BJ (cell line): ENCODE measurements at places on chromosomes 16 and 17.
A peak's percentile ranks its signal among the peaks of the same experiment; 100 is the strongest.

DNA sequence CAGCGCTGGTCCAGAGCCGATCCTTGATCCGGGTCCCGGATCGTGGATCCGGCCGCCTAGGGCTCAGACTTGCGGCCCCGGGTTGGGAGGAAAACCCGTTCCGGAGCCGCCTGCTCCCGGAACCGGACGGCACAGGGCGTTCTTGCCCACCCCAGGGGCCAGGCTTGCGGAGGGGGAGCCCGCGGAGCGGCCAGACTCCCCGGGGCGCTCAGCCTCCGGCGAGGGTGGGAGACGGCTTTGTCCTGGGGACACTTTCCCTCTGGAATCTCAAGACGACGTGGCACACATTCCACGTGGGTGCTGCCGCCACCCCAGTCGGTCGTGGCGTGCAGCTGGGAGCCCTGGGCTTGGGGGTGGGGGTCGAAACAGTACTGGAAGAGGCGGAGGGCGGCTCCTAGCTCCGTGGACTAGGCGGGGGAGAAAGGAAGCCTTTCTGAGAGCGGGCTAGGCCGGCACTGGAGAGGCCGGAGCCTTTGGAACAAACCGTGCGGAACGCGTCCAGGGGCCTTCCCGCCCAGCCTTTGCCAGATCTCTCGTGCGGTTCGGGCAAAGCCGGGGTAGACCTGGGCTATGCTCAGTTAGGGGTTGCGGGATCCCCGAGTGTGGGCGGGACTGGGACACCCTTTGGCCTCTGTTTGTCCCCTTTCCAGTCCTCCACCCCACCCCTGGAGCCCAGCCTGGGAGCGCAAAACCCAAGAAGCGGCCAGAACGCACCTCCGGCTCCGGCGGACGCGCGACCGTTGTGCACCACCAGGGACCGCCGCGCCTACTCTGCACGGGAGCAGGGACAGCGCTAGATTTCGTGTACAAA, 26.5 kb downstream of the SREBF1 start:
- DNase-seq, result no peak

DNA sequence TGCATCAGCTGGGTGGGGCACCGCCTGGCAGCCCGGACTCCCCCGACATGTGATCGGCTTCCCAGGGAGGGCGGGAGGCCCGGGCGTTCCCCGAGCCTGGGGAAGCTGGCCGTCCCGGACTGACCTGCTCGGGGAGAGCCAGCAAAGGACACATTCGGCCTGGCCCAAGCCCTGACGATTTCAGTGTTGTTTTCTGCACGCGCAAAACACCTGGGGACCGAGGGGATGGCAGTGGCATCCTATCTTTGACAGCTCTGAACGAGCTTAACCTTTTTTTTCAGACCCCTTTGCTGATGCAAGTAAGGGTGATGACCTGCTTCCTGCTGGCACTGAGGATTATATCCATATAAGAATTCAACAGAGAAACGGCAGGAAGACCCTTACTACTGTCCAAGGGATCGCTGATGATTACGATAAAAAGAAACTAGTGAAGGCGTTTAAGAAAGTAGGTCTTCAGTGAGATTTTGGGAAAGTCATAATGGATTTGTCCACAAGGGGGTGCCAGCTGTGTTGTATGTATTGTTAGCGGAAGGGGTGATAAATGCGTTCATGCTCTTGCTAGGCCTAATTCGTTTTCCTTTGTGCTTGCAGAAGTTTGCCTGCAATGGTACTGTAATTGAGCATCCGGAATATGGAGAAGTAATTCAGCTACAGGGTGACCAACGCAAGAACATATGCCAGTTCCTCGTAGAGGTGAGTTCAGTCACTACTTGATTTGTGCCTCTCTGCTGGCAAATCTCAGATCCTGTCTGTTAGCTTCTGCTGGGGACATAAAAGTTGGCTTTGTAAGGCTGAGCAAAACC, 1.0 kb downstream of the EIF1 start:
- DNase-seq, result no peak

DNA sequence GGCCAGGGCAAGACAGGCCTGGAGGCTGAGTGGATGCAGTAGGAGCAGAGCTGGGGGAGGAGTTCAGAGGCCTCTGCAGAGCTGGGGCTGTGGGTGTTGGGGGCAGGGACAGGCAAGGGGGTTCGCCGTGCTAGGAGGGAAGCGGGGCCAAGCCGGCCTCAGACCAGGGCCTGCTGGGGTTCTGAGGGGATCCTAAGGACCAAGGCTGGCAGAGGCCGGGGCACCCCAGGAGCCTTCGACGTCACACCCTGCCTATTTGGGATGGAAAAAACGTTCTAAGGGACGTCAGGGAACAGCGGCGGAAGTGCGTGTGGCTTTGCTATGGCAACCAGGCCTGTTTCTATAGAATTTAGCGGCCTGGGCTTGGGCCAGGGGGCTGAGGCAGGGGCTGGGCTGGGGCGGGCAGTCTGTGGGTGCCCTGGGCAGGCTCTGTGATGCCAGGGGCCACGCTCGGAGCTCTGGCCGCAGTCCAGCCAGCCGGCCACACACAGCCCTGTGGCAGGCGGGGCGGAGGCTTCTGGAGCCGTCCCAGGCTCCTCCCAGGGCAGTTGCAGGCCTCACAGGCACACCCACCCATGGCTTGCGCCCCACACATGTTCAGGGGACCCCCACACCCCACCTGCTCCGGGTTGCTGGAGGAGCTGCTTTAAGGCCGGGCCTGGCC, 3.7 kb downstream of the TRAF7 start:
- no peak for DNase-seq

GRCh38 chr17:48445248-48445620, 15.2 kb upstream of the SKAP1 start:
- no peak for DNase-seq

DNA sequence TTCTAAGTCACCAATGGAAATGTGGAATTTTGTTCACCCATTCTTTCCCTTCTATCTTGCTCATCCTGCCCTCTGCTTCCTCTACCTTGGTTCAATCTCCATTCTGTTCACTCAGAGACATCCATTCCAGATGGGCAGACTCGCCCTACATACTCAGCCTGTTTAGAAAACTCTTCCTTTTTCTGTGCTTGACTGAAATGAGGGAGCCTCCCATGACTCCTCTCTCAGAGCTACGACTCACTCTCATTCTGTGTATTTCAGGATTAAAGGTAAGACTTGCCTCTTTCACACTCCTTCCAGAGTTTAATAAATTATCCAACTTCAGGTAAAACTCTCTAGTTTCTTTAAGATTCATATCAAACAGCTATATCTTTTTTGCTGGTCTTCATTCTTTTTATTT, 182.8 kb downstream of the HS3ST3A1 start:
- no peak for DNase-seq

DNA sequence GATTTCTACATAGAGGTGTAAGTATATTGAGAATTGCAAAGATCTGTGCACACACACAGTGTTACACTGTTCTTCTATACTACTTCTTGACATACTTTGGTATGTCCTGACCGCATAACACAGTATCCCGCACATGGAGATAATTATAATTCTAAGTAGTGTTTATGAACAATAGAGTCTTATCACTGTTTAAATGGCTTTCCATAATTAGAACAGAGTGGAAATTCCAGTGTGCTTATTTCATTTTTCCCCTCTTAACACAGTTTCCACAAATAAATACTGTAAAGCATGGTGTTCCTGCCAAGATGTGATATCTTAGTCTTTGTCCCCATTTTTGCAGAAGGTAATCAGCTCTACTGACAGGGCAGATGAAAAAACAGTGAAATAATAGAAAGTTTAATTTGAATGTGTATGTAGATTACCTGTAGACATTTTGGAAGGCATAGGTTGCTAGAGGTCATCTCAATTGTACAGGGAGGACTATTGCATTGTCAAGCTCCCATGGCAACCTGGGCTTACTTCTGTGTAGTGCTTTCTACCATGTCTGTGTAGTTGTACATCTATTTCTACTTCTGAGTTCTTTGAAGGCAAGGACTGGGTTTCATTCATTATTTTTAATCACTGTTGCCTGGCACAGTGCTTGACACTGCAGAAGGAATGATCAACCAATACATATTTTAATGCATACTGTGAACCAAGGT, 10.1 kb upstream of the KRT28 start:
- no peak for DNase-seq

GRCh38 chr17:46044286-46044928, 45.4 kb downstream of the STH start:
- peak; percentile 54 for DNase-seq

- no peak for DNase-seq
These were observed 14.7 kb upstream of the SLX4 start for GRCh38 chr16:3625911-3626732.

GRCh38 chr17:80717720-80718083, 173.1 kb downstream of the RPTOR start:
- DNase-seq, result no peak

DNA sequence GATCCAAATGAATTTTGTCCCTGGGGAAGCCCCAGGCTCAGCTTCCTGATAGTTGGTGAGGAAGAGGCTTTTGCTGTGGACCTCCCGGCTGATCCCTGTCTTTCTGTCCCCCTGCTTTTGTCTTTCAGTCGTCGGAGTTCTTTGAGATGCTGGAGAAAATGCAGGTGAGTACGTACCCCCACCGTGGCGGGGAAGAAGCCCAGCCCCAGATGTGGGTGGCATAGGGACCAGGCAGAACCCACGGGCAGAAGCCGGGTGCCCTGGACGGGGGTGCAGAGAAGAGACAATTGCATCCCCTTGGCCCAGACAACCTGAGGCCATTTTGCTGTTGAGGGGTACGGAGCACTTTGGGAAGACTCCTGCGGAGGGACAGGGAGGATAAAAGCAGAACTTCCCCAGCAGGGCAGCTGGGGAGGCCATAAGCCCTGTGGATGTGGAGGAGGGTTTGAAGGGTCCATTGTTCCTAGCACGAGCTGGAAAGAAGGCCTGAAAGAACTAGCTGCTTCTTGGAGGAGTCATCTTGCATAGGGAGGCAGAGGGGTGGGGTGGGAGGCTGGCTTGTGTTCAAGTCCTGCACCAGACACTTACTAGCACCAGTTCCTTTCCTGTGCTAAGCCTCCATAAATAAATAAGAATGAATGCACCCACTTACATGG, 105.6 kb downstream of the OR1D5 start:
- DNase-seq, result no peak

DNA sequence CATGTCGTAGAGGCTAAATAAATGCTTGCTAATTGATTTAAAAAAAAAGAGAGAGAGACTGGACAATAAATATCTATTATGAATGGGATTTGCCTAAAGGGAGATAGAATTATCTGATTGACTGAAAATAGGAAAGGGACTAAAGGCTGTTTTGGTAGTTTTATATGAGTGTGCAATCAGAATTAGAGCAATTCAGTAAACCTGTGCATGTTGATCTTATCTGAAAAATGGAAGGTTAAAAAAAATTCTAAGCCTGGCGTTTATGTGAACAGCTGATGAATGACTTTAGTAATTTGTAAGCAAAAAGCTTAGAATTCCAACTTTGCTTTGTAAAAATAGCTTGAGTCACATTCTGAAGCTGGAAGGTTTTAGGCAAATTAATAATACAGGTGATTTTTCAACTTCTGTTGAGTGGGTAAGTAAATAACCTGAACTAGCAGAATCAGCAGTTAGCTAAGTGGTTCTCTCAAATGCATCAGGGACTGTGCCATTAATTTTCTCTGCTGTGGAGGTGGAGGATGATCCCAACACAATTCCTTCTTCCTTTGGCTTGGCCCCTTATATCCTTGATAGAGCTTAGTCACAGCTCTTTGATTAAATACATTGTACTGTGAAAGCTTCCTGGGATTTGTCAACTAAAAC, 254.4 kb downstream of the PHKB start:
- no peak for DNase-seq

DNA sequence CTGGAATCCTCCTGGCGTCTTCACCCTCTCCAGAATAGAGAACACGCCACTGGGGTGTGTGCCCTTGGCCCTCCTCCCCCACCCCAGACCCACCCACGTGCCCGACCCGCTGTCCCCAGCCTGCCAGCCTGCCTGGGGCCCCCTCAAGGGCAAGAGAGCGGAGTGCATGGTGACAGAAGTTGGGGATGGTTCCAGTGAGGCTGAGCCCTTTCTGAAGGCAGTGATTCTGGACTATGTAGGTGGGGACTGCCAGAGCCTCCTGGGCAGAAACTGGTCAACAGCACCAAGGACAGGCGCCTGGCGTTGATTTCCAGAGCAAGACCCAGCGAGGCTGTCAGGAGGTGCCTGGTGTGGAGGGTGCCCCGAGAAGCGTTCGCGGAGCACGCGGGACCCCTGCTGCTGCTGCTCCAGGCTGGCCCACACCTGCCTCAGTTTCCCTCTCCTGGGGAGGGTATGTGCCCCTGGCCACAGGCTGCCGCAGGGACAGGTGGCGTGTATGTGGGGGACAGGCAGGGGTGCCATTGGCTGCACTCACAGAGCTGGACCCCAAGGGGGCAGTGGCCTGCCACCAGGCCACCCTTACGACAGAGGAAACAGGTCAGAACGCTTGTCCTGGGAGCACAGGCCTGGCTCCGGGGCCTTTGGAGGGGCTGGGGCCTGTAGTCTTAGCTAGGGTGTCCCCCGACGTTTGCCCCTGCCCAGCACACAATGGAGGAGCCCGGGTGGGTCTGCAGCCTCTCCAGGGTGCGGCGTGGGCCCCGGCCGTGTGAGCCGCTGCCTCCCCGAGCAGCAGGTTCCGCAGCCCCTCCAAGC, 1.2 kb downstream of the SSTR5 start:
- DNase-seq, result no peak

DNA sequence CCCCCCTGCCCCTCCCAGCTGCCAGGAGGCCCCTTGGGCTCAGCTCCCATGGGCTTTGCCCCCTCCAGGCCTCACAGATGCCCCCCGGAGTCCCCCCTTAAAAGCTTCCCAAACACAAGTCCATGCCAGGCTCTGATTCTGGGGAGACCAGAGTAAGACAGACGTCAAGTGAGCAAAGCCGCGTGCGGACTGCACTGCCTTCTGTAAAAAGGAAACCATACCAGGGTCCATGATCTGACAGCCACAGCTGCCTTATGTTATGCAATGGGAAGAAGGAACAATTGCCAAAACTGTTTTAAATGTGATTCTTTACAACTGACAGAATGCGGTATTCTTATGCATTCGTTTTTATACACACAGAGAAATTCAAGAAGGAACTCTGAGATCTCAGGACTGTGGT, 17.9 kb upstream of the HEXD start:
- no peak for DNase-seq

DNA sequence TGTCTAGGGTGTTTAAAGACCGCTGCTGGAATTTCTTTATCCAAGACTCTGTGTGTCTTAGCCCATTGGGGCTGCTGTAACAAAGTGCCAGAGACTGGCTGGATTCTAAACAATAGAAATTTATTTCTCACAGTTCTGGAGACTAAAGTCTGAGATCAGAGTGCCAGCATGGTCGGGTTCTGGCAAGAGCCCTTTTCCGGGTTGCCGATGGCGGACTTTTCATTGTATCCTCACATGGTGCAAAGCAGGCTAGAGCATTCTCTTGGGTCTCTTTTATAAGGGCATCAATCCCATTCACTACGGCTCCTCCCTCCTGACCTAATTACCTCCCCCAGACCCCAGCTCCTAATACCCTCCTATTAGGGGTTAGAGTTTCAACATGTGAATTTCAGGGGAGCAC, 9.5 kb downstream of the NLRC5 start:
- DNase-seq, result no peak
